Stimulated activated CD4-positive, alpha-beta T cell treated with anti-CD3 and anti-CD28 coated beads, TNF-alpha, amount 100 ng/mL, for 1 hour (primary cell): ENCODE measurements at places on chromosomes 2 and 18.

GRCh38 chr2:86489542-86489941 is 48.4 kb downstream of the KDM3A start:
- DNase-seq, result no peak

GRCh38 chr2:108401800-108402199 is 24.0 kb downstream of the SULT1C4 start:
- no peak for DNase-seq

- DNase-seq, result no peak
Measured at GRCh38 chr18:48904847-48905394, 45.8 kb downstream of the SMAD7 start.

GRCh38 chr18:61129001-61129400 is 204.2 kb upstream of the CDH20 start:
- no peak for DNase-seq

GRCh38 chr2:225820826-225821225 is 421.3 kb downstream of the NYAP2 start:
- DNase-seq, result no peak

GRCh38 chr2:20433249-20433648 is 13.6 kb upstream of the RHOB start:
- DNase-seq, result no peak

GRCh38 chr18:42706029-42706608 is 409.4 kb downstream of the RIT2 start:
- no peak for DNase-seq

- no peak for DNase-seq
Measured at GRCh38 chr2:239762655-239763269, 262.4 kb downstream of the NDUFA10 start.

- no peak for DNase-seq
Measured at GRCh38 chr2:119387381-119388129, 20.8 kb downstream of the DBI start.

DNA sequence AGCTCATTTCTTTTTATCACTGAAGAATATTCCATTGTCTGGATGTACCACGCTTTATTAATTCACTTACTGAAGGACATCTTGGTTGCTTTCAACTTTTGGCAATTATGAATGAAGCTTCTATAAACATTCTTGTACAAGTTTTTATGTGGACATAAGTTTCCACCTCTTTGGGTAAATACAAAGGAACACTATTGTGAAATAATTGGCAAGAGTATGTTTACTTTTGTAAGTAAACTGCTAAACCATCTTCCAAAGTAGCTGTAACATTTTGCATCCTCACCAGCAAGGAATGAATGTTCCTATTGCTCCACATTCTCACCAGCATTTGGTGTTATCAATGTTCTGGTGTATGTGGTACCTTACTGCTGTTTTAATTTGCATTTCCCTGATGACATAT is 15.8 kb upstream of the VWC2L start:
- no peak for DNase-seq

DNA sequence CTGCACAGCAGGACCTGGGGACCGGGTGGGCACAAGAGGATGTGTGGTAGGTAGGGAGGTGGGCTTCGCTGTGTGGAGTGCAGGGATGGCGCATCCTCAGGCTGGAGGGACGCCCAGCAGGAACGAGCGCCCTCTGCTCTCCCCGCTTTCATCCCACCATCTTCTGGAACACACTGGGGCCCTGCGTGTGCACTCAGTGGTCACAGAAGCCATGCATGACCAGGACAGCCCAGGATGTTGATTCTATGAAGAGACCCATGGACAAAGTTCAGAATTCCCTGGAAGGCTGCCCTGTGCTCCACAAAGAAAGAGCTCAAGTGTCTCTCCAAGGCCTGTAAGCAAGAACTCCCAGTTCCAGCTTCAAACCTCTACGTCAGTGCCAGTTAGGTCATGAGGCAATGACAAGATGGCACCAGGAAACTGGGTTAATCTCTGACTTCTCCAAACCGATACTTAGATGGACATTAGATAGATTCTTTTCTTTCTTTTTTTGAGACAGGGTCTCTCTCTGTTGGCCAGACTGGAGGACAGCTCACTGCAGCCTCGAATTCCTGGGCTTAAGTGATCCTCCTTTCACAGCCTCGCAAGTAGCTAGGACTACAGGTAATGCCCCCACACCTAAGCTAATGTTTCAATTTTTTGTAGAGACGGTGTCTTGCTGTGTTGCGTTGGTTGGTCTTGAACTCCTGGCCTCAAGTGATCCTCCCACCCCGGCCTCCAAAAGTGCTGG is 3.4 kb downstream of the SLC66A2 start:
- DNase-seq, result no peak

DNA sequence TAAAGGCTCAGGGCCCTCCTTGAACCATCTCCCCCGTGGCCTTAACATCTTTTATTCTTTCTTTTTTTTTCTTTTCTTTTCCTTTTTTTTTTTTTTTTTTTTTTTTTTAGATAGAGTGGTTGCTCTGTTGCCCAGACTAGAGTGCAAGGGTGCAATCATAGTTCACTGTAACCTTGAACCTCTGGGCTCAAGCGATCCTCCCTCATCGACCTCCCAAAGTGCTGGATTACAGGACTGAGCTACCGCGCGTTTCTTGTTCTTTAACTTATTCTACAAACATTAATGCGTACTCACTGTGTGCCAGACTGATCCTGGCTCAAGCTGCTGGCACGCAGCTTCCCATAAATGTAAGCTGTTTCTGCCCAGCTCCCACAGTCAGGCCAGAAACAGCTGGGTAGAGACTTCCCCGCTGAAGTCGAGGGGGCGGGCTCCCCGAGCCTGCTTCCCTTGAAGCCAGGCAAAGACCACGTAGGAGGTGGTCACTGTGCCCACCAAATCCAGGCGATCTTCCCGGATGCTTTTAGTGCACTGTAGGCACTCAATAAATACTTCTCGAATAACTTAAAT is 29.2 kb upstream of the ATP6V1B1 start:
- DNase-seq, result no peak

GRCh38 chr2:133109772-133110171 is 439.8 kb upstream of the LYPD1 start:
- no peak for DNase-seq

DNA sequence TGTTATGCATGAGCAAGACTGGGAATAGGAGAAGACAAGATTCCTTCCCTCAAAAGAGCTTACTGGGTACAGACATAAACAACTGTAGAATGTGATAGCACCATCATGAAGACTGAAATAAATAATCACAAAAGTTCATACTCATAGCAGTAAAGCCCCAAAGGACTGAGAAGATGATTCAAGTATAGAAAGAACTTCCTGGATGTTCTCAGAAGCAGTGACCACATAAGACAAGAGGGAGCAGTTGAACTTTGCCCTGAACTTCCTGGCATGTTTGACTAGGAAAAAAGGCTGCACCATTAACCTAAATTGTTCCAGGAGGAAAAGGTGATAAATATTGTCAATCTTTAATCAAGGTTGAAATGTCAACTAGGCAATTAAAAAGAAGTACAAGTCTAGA is 57.8 kb upstream of the CCDC141 start:
- no peak for DNase-seq

- no peak for DNase-seq
Measured at GRCh38 chr2:46683541-46683940, 204.2 kb downstream of the TMEM247 start.

GRCh38 chr2:100924122-100924519 is 78.0 kb upstream of the RPL31 start:
- DNase-seq, result no peak

DNA sequence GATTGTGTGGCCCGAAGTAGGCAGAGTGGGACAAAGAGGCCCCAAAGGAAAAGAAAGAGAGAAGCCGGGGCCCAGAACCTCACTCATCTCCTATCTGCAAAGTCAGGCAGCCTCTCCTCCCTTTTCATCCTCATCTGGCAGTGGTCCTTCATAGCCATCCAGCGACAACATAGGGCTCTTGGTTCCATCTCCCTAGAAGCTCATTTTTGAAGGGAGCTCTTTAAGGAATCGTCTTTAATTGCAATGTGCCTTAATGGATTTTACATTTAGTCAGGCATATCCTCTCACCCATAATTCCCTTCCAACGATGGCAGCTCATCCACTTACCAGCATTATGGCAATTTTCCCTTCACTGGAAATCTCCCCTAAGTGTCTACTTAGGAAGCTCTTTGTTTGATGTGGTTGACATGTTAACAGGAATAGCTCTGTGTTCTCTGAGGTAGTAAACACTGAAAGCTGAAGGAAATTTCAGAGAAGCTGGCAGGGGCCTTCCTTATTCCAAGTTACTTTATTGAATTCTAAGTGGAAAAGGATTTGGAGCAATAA is 780.6 kb downstream of the TSN start:
- DNase-seq, result no peak

GRCh38 chr2:172358691-172359556 is 68.5 kb upstream of the ITGA6 start:
- no peak for DNase-seq

- DNase-seq, result no peak
Measured at GRCh38 chr2:37934591-37935513, 9.8 kb downstream of the RMDN2 start.
